ENCODE measurements at places on chromosomes 6 and 20.

- DNase-seq = no peak
These were observed 17.1 kb downstream of the ALDH8A1 start for GRCh38 chr6:134932535-134933470.

- DNase-seq = no peak
These were observed 17.7 kb downstream of the TPBG start for GRCh38 chr6:82381278-82381677.

DNA sequence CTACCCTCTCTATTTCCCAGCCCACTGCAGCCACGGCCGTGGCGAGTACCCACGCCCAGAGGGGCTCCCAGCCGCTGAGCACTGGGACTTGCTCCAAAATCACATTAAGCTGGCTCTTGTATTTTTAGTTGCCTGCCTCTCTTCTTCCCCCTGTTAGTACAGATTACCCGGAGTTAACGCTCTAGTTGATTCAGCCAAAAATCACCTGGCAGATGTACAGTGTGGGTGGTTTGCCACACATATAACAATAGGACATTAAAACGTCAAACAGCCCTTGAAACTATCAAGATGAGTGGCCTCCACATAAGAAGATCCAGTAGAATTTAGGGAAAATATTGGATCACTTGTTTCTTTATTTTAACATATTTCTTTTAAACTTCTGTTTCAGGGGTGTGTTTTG lies 268.8 kb upstream of the PRDM1 start:
- DNase-seq = no peak

- no peak for DNase-seq
These were observed 10.9 kb downstream of the FOXQ1 start for GRCh38 chr6:1322696-1323219.

DNA sequence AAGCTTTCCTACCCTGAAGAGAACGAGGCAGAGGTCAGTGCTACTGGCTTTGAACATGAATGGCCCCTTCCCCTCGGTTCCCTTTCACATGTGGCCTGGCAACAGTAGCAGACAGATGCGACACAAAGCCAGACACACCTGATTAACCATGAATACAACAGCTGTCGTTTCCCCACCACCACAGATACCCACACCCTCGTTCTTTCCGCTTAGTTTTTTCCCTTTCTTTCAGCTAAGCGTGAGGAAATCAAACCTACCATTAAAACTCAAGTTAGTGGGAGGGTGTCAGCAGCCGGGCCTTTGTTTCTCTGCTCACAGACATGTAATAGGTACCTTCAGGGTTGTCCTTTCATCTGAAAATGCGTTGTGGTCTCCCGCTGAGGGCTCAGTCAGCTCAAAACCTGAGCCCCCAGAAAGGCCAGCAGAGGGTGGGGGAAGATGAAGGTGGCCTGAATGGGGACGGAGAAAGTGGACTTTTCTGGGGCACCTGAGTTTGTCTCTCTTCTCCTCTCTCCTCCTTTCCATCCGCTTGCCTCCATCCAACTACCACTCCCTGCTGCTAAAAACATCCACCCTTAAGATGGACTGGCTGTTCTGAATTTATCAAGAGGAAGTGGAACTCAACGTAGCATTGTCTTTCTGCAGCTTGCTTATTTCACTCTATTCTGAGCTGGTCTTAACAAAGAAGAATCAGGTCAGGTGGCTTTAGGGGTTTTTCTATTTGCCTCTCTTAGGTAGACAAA lies 516.6 kb upstream of the JARID2 start:
- DNase-seq = no peak

- no peak for DNase-seq
These were observed 304.1 kb upstream of the TCF21 start for GRCh38 chr6:133584823-133585222.

- no peak for DNase-seq
These were observed 27.1 kb upstream of the SYNCRIP start for GRCh38 chr6:85669735-85670194.

DNA sequence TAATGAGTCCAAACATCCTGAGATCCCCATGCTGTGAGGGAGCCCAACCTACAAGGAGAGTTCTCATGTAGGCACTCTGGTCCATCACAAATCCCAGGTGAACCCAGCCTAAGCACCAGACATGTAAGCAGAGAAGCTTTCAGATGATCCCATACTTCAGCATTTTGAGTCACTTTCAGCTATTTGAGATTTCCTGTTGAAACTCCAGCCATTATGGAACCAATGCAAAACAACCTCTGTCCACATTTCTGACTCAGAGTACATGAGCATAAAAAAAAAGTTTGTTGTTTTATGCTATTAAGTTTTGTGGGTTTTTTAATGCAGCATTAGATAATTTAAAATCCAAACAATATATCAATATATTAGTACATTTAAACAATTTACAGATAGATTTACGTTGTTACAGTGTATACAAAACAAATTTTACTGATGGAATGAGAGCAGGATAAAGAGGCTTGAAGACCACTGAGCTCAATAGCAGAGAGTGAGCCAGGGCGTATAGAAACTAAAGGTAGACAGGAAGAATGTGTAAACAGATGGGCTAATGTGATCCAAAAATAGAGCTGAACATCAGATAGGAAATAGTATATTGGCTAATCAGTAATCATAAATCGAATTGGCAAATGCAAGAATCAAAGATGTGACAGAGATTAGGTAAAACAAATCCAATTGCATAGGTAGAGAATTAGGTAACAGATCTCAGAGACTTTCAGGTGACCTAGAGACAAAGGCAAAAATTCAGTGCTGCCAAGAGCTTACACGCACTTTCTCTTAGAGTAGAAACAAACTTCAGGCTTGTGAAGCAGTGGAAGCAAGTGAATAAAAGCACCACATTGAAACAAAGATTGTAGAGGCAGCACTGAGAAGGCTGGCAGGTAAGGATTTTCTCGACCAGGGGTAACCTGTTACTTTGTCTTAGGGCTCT lies 36.2 kb upstream of the PLCB1 start:
- DNase-seq = no peak

DNA sequence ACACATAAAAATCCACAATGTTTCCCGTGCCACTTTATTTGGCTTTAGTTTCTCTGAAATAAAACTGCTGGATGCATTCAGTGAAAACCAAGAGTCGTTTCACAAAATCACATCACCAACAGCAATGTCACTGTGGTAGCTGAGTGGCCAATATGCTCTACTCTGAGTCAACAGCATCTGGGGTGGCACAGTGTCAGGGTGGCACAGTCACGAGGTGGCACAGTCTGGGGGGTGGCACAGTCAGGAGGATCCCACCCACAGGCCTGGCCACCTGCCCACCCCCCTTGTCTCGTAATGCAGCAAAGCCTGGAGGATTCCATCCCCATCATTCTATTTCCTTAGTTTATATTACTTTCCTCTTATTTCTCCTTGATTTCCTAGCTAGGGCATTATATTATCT lies 87.0 kb downstream of the ANKRD60 start:
- no peak for DNase-seq

DNA sequence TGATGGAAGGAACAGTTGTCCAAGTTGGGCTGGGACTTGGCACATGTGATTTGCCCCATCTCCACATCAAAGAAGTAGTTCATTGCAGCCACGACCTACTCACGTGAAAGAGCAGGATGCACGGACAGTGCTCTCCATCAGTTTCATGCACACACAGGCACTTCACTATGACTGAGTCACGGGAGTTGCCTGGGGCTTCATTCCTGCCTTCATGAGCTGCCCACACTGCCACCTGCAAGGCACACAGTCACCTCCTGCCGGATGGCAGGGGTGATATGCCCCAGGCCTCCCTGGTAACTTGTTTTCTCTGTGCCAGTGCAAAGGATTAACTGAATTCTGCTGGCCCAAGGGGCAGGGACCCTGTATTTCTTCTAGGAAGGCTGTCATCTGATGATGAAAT lies 22.8 kb downstream of the CST5 start:
- DNase-seq = no peak

DNA sequence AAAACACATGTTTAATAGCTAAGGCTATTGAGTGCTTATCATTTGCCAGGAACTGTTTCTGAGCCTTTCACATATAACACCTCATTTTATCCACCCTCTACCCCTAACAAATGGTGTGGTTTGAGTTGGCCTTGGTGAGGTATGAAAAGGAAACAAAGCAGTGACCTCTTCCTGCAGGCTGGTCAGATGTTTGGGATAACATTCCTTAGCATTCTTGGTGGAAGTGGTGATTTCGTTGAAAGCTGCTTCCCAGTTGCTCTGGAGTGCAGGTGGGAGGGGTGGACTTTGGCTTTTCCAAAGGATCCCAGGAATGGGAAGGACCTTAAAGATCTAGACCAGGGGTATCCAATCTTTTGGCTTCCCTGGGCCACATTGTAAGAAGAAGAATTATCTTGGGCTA lies 41.3 kb downstream of the CARMIL1 start:
- DNase-seq = no peak

DNA sequence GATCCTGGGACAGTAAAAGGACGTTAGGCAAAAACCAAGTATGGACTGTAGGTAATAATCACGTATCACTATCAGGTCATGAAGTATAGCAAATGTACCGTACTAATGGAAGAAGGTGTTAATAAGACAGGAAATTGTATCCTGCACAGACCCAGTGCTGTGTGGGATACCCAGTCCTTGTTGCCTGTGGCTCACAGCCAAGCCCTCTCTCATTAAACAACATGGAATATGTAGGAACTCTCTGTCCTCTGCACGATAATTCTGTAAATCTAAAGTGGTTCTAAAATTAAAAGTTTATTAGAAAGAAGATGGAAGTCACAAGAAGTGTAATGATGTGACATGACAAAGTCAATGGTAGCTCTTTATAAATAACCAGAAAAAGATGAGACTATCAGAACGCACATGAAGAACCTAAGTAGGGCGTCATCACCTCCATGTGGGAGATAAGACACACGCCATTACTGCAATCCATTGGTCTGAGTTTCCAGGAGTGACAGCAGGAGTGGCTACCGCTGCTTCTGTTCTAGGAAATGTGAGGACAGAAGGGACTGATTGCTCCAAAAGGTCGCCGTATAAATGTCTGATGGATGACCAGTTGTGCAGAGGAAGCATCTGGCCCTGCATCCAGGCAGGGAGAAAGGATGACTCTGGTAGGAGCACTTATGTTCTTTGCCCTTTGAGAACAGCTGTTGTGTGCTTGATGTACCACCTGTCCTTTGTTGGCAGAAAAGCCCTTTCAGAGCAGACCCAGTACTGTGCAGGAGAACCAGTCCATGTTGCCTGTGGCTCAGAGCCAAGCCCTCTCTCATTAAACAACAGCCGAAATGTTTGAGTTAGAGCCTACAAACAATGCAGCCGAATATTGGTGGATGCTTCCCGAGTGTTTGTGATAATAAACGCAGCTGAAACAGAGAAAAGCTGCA lies 125.6 kb downstream of the FIG4 start:
- DNase-seq = no peak

DNA sequence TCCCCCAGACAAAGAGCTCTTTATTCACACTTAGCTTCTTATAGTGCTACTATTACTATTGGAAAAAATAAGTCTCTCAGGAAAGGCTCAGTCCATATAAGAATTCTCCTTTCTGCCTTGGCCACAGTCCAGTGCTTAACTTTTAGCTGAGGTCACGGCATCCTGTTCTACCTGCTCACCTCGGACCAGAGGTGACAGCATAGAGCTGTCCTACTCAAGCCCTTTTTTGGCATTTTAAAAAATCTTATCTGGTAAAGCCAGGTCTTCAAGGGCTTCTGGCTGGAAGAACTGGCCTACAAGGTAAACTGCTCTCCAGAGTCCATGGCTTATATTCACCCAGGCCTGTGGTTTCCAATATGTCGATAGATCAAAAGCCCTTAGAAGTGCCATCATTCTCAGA lies 109.7 kb downstream of the RCAN2 start:
- no peak for DNase-seq

GRCh38 chr6:90502866-90503407 lies 83.9 kb downstream of the MAP3K7 start:
- no peak for DNase-seq

DNA sequence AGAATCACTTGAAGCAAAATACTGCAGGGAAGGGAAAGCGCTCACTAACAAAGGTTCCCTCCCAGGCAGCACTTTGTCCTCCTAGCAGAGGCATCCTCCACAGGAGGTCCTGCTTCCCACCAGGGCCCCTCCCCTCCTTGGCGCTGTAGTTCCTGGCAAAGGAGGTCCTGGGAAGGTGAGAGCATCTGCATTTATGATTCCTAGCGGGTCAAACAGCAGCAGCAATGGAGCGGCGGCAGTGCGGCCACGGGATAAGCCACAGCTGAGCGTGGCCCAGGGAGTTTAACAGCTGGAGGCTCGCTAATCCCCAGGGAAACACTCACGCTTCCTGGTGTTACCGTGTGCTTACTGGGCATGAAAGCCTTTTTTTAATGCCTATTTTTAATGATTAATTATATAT lies 185.8 kb downstream of the TTLL2 start:
- no peak for DNase-seq

- DNase-seq = no peak
These were observed 11.1 kb upstream of the LSM14B start for GRCh38 chr20:62111148-62111547.

- no peak for DNase-seq
These were observed 128.5 kb downstream of the ALDH8A1 start for GRCh38 chr6:134821397-134821796.

DNA sequence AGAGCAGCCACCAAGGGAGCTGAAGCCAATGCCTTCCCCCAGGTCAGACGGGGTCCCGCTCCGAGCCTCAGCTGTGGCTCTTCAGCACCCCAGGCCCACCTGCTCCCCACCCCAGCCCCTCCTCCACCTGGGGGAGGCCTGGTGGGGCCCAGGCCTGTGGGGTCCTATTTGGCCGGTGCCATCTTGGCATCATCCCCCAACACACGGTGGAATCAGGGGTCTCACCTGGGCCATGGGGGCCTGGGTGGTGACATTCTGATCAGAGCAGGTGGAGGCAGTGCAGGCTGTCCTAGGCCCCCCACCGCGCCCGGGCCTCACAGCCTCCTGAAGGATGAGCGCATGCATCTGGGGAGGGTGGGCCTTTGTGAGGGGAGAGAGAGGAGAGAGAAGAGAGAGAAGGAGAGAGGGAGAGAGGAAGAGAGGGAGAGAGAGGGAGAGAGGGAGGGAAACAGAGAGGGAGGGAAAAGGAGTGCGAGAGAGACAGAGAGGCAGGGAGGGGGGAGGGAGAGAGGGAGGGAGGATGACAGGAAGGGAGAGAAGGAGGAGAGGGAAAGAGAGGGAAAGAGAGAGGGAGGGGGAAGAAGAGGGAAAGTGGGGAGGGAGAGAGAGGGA lies 23.9 kb upstream of the RBBP8NL start:
- DNase-seq = no peak

- no peak for DNase-seq
These were observed 151.2 kb downstream of the PDE10A start for GRCh38 chr6:165511807-165512206.

- no peak for DNase-seq
These were observed 14.2 kb downstream of the SEC63 start for GRCh38 chr6:107943626-107944439.

GRCh38 chr6:27441001-27441400 lies 31.9 kb downstream of the ZNF184 start:
- DNase-seq = no peak

DNA sequence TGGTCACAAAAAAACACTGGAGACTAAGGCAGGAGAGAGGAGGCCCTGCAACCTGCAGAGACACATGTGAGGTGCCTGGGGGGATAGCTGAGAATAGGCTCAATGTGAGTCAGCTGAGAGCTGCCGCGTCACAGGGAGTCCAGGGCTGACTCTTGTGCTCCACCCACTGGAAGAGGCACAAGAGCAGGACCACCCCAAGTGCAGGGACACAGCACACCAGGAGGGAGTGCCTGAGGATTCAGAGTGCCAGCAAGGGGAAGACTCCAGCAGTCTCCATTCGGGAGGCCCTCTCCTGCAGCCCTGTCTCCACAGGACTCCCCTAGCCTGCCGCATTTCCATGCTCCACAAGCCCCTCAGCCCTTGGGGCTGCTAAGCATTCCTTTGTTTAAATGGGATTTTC lies 105.5 kb downstream of the HUS1B start:
- DNase-seq = no peak

All from T47D (cell line).